Stimulated activated memory B cell treated with anti-CD40 and anti-IgM and Interleukin-4, amounts not matched to agents 10 μg/mL and 1 μg/mL and 100 μg/mL, for 72 hours (primary cell): ENCODE measurements at places on chromosomes 3 and 15.

DNA sequence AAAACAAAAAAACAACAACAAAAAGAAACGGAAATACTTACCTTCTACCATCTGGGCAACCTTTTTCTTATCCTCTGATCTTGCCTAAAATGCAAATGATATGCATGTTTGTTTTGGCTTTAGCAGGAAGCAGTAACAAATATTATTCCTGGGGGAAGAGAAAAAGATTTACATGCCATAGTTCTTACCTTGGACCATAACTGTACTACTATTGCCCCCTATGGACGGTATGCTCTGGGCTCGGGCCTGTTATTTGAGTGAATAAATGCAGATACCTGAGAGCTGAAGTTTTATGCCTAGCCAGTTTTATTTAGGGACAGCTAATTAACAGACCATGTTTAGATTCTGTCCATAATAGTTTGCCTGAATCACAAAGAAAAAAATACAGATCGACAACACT lies 12.6 kb upstream of the STARD5 start:
- peak; percentile 73 for ATAC-seq

DNA sequence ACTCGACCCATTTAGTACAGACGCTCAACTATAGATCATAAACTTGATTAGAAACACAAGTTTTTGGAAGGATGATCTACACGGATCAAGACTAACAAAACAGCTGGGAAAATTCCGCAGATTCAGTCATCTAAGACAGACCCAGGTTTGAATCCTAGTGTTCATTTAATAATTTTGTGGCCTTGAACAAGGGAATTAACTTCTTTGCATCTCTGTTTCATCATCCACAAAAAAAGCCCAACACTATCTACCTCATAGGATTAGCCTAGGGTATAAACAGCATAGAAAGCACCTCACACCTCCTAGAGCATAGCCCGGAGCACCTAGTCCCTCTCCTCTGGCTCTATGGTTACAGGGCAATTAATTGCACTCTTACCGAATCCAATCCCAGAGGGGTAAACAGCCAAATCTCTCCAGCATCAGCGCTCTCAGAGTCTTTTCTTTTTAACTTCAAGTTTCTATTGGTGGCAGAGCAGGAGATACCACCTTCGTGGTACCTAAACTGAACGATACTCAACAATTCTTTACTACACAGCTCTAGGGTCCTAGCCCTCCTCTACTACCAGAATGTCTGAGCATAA lies 3.5 kb downstream of the TBL1XR1 start:
- no peak for ATAC-seq

- peak; percentile 90 for ATAC-seq
These were observed 317.2 kb upstream of the PROK2 start for GRCh38 chr3:72102112-72102616.

- ATAC-seq, result peak; percentile 66
These were observed 37.7 kb downstream of the TM4SF4 start for GRCh38 chr3:149512073-149512782.

- no peak for ATAC-seq
These were observed 51.0 kb upstream of the FURIN start for GRCh38 chr15:90817117-90818057.
